ENCODE measurements at places on chromosomes 7 and 10.

DNA sequence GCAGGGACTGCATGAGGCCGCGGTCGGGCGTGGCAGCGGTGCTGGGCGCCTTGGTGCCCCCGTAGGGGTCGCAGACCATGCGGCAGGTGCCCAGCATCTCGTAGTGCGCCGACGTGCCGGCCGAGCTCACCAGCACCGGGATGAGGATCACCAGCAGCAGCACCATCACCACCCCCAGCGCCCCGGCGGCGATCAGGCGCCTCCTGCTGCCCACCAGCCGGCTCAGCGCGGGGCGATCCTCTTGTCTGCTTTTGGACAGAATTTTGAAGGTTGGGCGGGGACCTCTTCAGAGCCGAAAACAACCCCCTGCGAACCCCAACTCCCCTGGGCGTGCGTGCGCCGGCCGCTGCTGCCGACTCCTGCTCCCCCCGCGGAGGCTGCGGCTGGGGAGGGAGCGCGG lies 779 bp downstream of the C1QL3 start:
- no peak for DNase-seq

DNA sequence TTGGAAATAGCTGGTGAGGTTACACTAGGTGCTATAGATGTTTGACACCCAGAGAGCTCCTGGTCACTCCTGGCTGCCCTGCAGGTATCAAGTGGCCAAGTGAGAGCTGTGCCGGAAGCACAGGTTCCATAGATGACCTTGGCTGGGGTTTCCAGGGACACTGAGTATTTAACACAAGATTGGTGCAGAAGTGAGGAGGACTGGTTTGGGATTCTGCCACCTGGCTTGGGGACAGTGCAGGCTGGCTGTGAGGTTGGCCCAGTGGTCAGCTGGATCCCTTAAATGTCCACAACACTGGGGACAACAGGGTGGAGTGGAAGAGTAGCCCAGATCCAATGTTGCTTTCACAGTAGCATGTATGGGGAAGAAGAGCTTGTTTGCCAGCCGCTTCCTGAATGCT lies 5.3 kb upstream of the ACHE start:
- DNase-seq = no peak

- no peak for DNase-seq
These were observed 87.1 kb upstream of the HDAC9 start for GRCh38 chr7:18408461-18408860.

DNA sequence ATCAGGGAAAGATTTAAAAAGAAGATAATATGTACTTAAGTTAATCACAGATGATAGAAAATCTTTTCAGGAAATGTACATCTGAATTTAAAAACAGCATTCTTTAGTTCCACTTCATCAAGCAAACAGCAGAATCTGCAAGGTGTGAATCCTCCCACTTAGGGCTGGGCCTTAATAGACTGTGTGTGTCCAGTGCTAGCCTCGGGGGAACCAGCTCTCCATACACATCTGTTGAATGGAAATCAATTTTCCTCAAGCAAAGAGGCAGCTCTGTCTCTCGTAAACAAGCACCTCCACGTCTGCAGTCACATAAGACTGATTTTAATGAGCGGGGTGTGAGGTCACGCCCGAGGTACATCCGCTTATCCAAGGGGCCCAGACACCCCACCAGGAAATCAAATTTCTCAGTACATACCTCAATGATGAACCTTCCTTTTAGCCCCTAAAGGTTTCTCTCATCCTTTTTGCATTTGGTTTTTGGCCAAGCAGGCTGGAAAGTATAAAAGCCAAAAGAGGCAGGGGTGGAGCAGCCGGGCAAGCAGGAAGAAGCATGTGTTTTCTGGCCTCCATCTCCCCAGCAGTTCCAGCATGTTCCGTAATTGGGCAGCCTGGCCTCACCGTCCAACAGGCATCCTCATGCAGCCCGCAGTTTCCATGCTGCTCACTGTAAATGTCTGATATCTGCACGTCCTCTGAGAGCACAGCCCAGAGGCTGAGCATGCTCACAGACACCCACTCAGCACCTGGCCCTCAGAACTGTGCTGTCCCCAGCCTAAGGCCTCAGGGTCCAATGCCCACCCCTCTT lies 131.3 kb downstream of the GLI3 start:
- no peak for DNase-seq

DNA sequence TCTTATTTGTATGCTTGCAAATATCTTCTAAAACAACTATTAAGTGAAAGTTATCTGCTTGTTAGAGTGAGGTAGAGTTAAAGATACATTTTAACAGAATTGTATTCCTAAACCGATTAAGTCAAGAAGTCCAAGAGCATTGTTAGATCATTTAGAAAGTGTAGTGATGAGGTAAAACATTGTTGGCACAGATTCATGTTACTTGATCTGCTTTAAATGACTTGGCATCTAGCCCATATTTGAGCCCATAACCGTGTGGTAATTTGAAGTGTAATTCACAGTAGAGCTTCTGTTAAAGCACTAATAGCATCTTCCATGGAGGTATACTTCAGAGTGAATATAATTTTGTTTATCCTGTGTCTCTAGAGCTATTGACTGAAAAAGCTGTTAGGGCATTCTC lies 62.1 kb downstream of the PTEN start:
- DNase-seq = no peak

- no peak for DNase-seq
These were observed 4.1 kb upstream of the LRRC17 start for GRCh38 chr7:102908676-102909075.

GRCh38 chr10:49585387-49585786 lies 24.7 kb upstream of the SLC18A3 start:
- no peak for DNase-seq

- DNase-seq = no peak
These were observed 283.0 kb downstream of the HDAC9 start for GRCh38 chr7:18778594-18778993.

- DNase-seq = no peak
These were observed 36.3 kb downstream of the C10orf105 start for GRCh38 chr10:71683301-71683700.

GRCh38 chr10:9681655-9682054 lies 1336.0 kb upstream of the CELF2 start:
- DNase-seq = no peak

DNA sequence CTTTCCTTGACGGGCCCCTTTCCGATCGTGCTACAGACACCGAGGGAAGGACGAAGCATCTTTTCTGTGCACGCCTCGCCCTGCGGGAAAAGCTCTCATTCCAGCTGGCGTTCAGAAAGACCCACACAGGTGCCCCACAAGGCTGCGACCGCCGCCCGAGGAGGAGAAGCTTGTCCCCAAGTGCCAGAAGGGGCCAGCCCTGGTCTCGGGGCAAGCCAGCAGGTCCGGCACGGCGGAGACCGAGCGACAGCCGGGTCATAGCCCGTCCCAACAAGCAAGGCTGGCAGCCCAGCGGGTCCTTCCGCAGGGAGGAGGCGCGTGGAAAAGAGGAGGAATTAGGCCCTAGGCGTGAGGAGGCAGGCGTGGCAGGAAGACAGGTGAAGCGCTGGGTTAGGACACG lies 62.7 kb downstream of the TNRC18 start:
- no peak for DNase-seq

GRCh38 chr10:123535386-123535785 lies 130.8 kb upstream of the GPR26 start:
- DNase-seq = no peak

- no peak for DNase-seq
These were observed 48.5 kb upstream of the FGL2 start for GRCh38 chr7:77248154-77248553.

- no peak for DNase-seq
These were observed 19.0 kb downstream of the TLL2 start for GRCh38 chr10:96494694-96495093.

DNA sequence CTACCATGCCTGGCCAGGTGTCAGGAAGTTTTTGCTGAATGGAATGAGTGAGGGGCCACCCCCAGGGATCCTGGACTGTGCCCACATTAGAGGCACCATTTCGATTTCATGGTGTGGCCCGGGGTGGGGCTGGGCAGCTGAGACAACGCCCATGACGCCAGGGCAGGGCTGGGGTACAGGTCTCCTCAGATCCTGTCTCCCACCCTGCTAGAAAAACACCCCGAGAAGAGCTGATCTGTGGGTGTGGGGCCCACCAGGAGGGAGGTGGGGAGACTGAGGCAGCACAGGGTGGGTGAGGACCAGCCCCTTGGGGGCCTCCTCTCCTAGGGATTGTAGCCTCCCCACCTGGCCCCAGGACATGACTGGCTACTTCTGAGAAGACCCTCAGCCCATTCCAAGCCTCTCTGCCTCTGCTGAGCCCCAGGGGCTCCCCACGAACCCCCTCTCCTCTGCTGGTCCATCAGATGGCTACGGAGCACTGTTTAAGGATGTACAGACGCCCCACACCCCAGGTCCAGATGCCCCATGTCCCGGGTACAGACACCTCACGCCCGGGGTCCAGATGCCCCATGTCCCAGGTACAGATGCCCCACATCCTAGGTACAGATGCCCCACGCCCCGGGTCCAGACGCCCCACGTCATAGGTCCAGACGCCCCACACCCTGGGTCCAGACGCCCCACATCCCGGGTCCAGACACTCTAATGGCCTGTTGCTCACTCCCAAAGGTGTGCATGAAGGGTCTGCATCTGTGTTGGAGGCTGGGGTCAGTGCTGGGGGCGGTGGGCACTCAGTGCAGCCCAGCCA lies 99.4 kb downstream of the MICALL2 start:
- DNase-seq = no peak

DNA sequence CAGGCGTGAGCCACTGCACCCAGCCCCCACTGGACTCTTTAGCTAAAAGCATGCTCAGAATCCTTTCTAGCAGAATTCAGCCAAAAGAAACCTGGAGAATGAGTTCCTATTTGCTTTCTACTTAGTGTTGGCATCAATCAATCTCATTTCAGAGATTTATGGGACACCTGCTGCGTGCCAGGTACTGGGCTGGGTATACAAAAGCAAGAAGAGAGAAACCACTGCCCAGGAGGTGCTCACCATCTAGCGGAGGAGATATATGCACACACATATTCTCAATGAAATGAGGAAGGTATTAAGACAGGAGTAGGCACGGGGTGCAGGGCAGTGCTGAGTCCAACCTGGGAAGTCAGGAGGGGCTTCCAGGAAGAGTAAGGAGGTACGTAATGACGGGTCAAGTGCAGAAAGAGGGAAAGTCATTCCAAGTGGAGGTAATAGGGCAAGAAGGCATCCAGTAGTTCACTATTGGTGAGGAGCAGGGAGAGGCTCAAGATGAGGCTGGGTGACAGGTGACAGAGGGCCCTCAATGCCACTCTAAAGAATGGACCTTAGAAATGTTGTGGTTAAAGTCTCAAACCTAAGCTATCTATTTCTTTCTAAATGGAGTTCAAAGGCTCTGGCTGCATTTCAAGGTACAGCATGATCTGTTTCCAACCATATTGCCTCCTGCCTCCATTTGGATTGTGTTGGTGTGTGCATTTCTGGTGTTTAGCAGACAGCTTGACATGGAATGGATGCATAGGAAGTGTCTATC lies 22.1 kb downstream of the ABLIM1 start:
- DNase-seq = no peak

DNA sequence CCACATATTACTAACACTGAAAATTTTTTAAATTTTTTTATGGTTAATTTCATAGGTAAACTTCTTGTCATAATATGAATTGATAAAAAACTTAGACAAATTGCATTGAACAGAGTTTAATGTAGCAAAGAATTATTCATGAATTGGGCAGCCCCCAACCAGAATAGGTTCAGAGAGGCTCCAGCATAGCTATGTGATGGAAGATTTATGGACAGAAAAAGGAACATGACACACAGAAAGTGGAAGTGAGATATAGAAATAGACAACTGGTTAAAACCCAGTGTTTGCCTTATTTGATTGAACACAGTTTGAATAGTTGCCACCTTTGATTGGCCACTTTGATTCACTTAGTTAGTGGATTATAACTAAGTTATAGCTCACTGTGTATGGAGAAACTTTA lies 87.2 kb downstream of the AHR start:
- DNase-seq = no peak

DNA sequence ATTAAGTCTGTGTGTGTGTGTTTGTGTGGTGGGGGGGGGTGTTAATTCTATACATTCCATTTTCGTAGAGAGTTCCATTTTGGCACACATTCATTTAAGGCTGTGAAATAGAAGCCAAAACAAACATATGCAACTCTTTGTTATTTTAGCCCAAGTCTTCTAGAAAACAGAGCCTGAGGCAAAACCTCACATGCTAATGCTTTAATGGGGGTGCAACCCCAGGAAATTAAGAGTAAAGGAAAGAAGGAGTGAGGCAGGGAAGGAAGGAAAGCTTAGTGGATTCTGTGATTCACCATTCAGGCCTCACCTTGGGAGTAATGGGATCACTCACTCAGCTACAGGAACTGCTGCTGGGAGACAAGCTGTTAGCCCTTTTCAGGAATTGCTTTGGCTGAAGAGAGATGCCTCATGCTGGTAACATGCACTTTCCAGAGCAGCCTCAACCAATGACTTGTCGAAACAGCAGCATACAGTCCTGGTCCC lies 73.0 kb upstream of the CTTNBP2 start:
- DNase-seq = no peak

DNA sequence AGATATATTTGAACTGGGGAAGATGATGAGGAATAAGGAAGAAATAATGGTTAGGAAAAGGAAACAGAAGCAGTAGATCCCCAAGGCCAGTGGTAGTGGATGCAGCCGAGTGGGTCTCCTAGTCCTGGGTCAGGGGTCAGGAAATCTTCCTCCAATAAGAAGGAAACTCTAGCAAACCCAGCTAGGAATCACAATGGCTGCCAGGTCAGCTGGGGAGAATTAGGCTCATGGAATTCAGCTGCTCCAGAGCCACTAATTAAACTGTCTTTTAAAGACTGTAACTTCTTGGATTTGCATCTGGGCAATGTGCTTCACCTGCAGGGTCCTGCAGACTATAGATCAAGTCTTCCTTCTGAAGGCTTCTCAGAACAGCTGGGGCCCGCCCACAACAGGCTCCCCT lies 644.4 kb downstream of the KCNMA1 start:
- DNase-seq = no peak

Measured in CD4-positive, alpha-beta T cell treated with Interleukin-15 for 4 hours (primary cell).